Stimulated activated CD4-positive, alpha-beta T cell treated with anti-CD3 and anti-CD28 coated beads, Interleukin-15, amount 100 ng/mL, for 1 hour (primary cell): ENCODE measurements at places on chromosomes 1 and 21.

DNA sequence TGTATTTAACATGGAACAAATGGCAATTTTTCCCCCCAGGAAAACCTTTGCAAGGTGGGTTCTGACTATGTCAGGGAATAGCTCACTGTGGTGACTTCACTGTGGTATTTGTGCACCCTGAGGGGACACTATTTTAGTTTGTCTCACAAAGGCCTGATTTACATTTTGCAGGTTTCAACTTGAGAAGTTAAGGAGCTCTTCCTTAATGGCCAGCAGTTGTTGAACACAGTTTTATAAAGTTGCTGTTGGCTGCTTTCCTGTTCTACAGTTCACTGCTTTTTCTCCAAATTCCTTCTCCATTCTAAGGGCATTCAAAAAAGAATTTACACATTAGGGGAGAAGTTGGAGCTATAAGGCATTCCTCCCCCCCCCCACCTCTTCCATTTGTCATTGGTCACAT, 4.6 kb downstream of the LAMC1 start:
- DNase-seq: no peak

DNA sequence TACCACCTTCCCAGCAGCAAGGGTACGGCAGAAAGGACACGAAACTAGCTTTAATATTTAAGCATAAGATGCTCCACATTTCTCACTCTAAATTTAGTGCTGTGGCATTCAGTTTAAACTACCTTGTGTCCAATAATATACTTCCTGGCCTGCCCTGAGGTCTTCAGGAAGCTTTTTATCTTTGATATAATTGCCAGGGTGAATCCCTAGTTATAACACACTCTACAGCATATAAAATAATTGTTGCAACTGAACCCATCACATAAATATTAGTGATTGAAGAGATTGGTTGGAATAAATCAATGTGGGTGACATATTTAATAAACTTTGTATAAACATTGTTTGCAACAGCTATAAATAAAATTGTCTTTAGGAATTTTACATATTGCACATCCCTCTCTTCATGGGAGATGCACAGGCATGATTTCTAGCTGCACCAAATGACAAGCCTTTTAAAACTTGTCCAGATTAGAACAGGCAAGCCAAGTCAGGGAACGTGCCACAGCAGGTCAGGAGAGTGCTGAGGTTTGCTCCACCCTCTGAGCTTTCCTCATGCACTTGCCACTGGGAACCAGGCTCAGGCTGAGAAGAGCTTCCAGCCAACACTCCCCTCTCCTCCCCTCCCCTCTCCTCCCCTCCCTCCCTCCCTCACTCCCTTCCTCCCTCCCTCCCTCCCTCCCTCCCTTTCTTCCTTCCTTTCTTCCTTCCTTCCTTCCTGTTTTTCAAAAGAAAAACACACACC, 623.2 kb upstream of the PKN2 start:
- DNase-seq: no peak

DNA sequence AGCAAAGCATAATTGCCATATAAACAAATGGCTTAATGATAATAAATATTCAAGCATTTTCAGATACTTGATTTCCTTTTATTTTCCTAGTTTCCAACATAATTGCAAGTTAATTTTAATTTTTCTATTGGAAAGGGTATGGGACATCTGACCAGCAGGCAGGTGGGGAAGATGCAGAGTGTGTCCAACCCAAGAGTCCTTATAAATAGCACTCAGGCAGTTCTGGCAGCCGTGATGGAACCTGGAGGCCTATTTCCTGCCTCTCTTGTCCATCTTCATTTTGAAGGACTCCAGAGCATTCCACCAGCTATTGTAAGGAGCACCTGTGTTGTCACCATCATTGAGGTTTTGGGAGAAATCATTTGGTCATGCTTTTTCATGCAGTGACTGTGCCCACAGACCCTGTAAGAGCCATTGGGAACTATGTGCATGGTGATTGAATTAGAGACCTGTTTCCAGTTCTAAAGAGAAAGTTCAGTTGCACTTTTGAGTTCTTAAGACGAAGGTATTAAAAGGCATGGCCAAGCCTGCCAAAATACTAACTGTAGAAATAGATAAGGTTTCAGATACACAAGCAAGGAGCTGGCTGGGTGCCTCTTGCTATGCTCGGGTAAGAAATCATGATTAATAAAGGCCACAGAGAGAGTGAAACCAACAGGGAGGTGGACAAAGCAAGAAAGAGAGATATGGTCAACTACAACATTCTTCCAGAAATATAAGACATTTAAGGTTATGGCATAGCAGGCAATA, 92.3 kb downstream of the SPATA46 start:
- no peak for DNase-seq

GRCh38 chr1:145926686-145927062, 610 bp downstream of the RBM8A start:
- DNase-seq: no peak

- no peak for DNase-seq
Measured at GRCh38 chr1:85579622-85580021, 939 bp upstream of the CCN1 start.

DNA sequence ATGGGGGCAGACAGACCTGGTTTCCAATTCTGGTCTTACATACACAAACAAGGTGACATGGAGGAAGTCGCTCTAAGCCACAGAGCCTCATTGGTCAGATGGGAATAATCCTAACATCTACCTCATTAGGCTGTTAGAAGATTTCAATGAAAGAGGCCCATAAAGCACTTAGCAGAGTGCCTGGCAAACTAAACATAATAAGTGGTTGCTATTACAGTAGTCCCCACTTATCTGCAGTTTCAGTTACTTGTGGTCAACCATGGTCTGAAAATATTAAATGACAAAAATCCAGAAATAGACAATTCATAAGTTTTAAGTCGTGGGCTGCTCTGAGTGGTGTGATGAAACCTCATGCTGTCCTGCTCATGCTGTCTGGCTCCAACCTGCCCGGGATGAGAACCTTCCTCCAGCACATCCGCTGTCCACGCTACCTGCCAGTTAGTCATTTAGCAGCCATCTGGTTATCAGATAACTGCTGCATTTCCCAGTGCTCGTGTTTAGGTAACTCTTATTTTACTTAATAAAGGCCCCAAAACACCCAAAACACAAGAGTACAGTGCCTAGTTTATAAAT, 112.3 kb downstream of the DDX20 start:
- no peak for DNase-seq

DNA sequence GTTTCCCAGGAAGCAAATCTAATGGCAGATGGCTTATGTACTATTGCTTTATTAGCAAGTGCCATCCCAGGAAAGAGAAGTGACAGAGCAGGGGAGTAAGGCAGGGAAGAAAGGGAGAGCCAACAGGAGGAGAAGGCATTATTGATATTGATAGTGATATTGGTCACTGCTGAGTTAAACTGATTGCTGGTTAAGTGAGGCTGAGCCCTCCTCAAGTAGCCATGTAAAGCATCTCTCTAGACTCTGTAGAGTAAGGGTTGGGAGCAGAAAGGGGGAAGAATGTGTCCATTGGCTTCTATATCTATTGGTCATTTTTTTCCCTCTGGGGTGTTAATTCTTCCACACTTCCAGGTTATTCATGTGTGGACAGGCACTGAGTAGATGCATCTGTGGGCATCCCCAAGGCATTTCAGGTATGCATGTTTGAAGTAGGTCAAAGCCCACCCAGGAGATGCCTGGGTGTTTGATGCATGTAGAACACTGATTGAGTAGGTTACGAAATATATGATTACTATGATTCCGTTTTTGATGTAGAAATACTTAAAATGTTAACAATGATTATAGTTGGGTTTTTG, 290.5 kb upstream of the DPYD start:
- no peak for DNase-seq

DNA sequence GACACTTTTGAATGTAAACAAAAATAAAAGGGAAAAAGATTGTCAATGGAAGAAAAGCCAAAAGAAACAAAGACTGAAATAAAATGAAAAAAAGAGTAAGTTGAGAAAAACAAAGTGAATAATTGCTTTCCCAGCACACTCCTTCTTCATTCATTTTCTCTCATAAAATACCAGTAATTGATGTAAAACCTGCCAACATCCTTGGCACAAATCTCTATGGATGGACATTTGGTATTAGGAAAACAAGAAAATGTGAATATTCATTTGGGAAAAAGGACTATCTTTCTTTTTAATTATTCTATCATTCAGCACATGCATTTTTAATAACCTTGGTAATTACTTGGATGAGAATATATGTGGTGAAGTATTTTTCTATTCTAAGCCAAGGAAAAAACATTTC, 204.4 kb upstream of the TNR start:
- no peak for DNase-seq
